ENCODE measurements at places on chromosomes 1 and 21. TPM values are rescaled to one million over a fixed set of nuclear protein-coding genes. Genes with fewer than 3 reads are reported as not detected.

RBBP4 gene
- total RNA-seq = 156 TPM

SELENOF gene
- 216 TPM for total RNA-seq

HLX gene
- 0.62 TPM for total RNA-seq

OXCT2 gene
- not detected for total RNA-seq

TSSK3 gene
- total RNA-seq = 2.0 TPM

FCAMR gene
- not detected for total RNA-seq

OR2L8 gene
- not detected for total RNA-seq

ETV3L gene
- total RNA-seq = not detected

ZNF593OS gene
- not detected for total RNA-seq

ADGRL4 gene
- 4.9 TPM for total RNA-seq

TNFRSF18 gene
- total RNA-seq = not detected

EMC1 gene
- total RNA-seq = 51.9 TPM

C1orf115 gene
- 3.5 TPM for total RNA-seq

ARHGAP30 gene
- total RNA-seq = not detected

DNA sequence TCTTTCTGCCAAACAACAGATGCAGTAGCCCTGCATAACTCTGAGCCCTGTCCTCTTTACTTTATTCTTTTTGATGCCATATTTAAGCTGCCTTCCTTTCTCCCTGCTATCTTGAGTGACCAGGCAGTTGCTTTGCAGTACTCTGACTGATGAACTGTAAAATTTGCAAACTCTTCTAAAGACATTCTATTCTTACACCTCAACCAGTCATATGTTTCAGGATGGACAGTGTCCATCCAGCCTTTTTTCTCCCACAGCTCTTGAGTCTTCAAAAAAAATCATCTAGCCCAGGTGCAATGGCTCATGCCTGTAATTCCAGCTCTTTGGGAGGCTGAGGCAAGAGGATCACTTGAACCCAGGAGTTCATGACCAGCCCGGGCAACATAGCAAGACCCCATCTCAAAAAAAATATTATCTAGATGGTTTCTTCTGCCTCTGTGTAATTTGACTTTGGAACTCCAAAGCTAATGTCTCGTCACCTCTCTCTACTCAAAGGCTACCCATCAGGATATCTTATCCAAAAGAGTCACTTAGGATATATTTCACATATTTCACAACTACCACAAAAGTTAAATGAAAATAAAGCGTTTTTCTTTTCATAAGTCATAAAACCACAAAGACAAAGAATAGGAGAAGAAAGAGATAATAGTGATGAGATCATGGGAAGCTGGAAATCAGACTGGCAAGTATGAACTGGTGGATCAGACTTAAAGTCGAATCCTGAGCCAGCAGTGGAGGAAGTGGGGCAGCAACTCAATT, 54.6 kb upstream of the IPO9 start:
- no peak for DNase-seq

- DNase-seq = no peak
These were observed 487.3 kb upstream of the PTBP2 start for GRCh38 chr1:96234299-96234698.

GRCh38 chr1:112808861-112809684, 93.9 kb upstream of the PPM1J start:
- no peak for DNase-seq

DNA sequence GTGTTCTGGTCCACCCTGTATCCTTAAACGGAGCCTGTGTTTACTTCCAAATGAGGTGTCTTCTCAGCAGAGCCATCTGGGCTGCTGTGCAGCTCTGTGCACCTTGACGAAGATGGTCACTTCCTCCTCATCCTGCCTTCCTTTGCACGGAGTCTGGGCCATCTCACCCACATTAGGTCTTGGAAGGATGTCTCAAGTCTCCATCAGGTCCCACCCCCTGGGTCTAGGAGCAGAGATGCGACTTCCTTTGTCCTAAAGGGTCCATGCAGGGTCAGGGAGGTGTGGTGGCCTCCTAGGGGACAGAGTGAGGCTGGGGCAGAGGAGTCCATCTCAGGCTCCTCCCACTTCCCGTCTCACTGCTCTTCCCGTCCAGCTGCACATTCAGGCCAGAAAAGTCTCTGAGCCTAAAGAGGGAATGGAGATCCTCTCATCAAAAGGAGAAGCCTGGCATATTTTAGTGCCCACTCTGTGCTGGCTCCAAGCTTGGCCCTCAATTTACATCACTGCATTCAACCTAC, 209.2 kb downstream of the MATN1 start:
- DNase-seq = peak; percentile 50

DNA sequence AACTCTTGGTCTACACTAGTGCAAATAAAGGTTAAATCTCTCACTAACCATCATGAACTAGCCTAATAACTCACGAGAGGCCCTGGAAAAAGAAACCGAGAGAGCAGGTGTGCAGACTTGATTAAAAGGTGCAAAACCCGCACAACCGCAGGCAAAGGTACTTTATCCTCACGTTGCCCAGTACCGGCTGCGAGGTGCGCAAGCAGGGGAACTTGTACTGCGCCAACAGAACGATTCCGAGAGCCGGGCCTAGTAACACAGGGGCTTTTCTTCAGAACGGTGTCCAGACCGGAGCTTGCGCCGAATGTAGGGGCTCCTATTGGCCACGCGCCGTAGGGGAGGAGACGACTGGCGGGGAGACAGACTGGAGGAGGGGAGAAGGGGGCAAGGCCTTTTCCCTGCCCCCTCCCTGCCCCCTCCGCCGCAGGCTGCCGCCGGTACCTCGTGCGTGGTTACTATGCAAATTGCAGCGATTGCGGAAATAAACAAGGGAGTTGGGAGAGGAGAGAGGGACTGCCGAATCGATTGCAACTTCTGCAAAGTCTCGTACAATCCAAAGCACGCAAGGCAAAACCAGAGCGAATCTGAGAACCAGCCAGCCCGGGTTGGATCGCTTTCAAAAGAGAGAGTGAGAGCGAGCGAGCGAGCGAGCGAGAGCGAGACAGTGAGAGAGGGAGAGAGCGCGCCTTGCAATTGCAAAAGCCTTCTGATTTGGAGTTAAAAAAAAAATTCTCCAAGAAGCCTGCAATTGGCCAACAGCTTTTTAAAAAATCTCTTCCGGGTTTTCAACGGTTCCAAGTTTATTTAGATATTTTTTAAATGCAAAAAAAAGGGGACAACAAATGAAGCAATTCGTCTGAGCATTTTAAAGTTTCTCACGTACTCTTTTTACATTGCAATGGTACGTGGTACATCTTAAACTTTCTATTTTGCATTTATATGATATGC, 5.4 kb upstream of the NFIA start:
- no peak for DNase-seq

- no peak for DNase-seq
These were observed 19.7 kb downstream of the TP53BP2 start for GRCh38 chr1:223825767-223826748.

GRCh38 chr1:10509809-10510509, 35.2 kb downstream of the PEX14 start:
- DNase-seq = no peak

DNA sequence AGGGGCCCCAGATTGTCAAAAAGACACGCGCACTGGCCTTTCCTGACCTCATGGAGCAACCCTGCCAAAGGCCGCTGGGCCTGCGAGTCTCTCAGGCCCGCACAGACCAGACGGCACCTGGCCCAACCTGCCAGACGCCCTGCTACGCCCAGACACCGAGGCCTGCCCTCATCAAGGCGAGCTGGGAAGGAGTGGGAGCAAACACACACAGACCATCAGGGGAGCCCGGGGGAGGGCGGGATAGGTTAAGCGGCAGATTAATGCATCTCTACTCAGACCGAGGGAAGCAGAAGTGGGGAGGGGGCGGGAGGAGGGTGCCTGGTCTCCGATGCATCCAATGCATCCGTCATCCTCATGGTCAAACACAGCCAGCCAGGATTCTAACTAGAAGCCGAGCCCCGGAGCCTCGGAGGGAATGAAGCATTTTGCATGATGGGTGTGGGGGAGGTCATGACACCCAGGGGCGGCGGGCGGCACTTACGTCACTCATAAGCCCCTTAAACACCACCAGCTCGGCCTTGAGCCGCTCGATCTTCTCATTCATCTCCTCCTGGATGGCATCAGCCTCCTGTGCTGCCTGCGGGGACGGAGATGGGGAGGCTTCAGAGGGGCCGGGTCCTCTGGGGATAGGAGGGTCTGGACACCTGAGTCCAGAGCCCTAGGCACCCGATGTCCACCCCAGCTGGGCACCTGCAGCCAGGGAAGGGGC, 17.0 kb upstream of the ALDH4A1 start:
- no peak for DNase-seq

- DNase-seq = peak; percentile 64
These were observed 905 bp downstream of the BTBD19 start for GRCh38 chr1:44808938-44809917.

GRCh38 chr1:9281908-9282695, 10.6 kb upstream of the SPSB1 start:
- peak; percentile 80 for DNase-seq

GRCh38 chr1:171252482-171252881, 4.2 kb downstream of the FMO1 start:
- DNase-seq = no peak

GRCh38 chr1:176950736-176951324, 213.7 kb downstream of the ASTN1 start:
- DNase-seq = no peak

DNA sequence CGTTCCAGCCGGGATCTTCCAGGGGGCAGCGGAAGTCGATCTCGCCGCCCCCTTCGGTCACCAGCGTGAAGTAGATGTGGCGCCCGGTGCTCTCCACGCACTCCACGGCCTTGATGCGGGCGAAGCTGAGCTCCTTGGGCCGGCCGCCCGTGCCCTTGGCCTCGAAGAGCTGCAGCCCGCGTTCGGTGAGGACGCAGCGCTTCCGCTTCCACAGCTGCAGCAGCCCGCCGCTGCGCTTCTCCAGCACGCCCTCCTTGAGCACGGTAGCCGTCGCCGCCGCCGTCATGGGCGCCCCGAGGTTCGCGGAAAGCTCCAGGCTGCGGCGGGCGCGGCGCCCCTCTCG, 516 bp downstream of the PHLDA3 start:
- DNase-seq = no peak

GRCh38 chr1:209160230-209160629, 423.3 kb upstream of the CAMK1G start:
- DNase-seq = no peak

- DNase-seq = peak; percentile 88
These were observed 404 bp upstream of the SCMH1 start for GRCh38 chr1:41242342-41243078.

DNA sequence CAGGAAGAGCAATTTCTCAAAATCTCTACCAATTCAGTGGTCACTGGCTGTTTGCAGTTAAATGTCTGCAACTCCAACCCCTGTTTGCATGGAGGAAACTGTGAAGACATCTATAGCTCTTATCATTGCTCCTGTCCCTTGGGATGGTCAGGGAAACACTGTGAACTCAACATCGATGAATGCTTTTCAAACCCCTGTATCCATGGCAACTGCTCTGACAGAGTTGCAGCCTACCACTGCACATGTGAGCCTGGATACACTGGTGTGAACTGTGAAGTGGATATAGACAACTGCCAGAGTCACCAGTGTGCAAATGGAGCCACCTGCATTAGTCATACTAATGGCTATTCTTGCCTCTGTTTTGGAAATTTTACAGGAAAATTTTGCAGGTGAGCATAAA, 167.2 kb downstream of the CRB1 start:
- no peak for DNase-seq

DNA sequence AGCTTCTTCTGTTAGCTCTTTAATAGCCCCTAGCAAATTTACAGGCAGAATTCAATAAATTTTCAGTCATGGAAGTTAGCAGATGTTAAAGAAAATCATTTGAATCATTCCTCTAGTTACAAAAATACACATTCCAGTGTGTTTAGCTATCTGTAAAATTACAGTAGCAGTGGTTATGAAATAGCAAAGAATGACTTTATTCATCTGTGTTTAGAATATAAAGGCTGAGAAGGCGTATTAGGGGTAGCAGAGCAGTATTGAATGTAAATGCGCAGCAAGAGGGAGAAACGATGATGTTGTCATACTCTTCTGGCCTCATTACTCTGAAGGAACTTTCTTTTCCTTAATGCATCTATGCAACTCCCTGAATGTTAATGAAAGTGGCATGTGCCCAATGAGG, 106.2 kb upstream of the CYYR1 start:
- DNase-seq = no peak

- no peak for DNase-seq
These were observed 251.1 kb downstream of the COL11A1 start for GRCh38 chr1:102857251-102857650.

- DNase-seq = no peak
These were observed 4.4 kb upstream of the XPR1 start for GRCh38 chr1:180627411-180627810.

- DNase-seq = no peak
These were observed 12.3 kb upstream of the FGR start for GRCh38 chr1:27647328-27647727.
